Transverse colon (tissue), 4 donors: ENCODE measurements at places on chromosomes 7 and 10.

DNA sequence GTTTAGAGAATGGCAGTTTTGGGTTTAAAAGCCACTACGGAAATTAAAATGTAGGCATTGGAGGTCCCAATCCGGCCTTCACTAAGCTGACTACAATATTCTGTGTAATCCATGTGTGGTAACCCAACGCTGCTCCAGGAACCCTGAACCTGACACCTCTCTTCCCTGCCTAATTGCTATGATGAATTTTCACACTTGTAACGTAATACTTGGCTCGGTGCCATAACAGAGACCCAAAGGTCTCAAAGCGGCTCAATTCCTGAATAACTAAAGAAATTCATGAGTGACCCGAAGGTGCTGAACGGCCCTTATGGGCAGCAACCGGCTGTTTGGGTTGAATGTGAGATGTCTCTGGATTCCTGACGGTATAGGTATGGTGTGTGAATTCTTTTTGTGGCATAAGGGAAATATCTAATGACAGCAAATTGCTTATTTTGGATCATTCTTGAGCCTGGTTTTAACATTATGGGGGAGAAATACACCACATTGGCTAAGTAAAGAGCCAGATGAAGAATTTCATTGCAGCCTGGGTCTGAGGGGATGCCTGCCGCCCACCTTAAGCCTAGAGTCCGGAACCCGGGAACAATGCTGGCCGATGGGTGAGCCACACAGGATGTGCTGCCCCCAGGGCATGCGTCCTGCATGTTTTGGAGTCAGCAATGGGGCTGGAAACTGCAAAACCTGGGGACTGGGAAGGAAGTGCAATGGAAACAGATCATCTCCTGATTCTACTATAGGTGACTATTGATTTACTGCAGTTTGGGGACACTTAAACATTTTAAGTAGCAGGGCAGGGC lies 69.7 kb upstream of the FZD8 start:
- no peak for DNase-seq

GRCh38 chr10:119025776-119026175 lies 3.7 kb upstream of the NANOS1 start:
- DNase-seq: no peak

DNA sequence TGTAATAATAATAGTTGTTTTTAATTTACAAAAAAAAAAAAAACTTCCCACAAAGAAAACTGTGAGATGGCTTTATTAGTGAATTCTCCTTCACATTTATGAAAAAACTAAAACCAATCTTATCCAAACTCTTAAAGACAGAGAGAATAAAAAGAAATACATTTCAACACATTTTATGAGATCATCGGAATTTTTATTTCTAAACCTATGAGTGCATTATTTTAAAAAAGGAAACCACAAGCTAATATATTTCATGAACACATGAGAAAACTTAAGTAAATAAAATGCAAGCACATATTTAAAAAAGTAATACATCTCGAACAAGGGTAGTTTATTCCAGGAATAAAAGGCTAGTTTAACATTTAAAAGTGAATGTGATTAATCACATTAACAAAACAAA lies 31.5 kb downstream of the C7orf25 start:
- no peak for DNase-seq

DNA sequence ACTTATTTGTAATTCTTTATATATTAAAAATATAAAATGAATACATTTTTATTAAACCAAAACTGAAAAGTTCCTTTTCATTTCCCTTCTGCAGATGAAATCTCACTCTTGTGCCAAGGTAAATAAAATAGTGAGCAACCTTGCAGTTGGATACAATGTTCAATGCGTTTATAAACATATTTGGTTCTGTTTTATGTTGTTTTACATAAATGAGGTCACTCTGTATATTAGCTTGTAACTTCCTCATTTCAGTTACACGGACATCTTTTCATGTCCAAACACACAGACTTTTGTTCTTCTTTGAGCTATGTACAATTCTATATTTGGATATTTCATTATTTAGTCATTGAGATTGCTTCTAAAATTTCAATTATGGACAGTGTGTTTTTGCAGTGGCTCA lies 107.7 kb downstream of the BBS9 start:
- no peak for DNase-seq

DNA sequence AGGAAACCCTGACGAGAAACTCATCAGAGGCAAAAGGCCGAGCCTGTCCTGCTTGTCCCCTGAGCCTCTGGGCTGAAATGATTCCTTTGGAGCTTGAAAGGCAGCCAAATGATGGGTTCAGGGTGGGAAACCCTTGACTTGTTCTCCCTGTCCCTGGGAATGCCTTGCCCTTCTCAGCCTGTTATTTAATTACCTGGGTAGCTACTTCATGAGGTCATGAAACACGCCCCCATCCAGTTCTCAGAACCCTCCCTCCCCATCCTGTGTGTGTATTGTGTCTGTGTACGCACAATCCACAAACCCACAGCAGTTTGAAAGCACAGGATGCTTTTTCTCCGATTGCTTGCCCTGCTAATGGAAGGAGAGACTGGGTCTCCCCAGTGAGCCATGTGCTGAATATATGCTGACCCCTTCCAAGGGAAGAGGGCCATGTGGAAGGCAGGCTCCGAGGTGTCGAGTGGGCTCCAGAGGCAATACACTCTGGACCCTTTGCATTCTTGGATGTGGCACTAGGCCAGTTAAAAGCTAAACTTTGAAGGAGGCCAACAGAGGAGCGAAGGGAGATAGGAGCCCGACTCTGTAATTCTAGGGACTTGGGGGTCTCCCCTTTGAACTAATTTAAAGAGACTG lies 10.6 kb downstream of the DUSP5 start:
- no peak for DNase-seq

GRCh38 chr7:81268551-81268950 lies 349.7 kb upstream of the SEMA3C start:
- no peak for DNase-seq

GRCh38 chr7:130925136-130925794 lies 191.3 kb upstream of the KLF14 start:
- no peak for DNase-seq

DNA sequence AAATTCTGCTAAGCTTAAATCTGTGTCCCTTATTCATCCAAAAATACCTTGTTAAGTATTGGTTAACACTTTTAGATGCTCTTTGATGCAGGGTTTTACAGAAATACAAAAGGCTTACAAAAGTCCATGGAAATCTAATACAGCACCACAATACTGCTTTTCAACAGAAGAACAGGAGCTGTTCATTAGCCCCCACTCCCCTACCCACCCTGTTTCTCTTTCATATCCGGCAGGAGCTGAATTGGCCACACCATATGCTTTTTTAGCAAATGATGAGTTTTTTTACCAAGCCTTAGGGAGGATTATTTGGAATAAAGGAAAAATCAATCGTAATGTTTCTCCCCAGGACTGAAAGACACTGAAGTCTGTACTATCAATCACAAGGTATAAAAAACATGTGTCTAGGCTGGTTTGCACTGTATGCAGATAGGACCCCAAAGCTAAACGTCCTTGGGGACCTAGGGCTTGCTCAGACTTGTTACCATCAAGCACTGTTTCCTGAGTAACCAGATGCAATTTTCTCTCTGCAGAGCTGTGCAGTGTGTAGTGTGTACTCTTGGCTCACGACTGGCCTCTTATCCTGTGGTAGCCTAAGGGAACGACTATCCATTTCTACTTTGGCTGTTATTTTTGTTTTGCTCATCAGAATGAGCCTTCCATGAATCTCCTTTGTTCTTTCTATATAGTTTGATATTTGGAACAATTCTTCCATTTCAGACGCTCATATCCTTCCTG lies 143.3 kb upstream of the LRGUK start:
- no peak for DNase-seq

- no peak for DNase-seq
Measured at GRCh38 chr7:29275493-29275892, 80.9 kb downstream of the CHN2 start.

GRCh38 chr7:96329241-96329640 lies 7.3 kb upstream of the SLC25A13 start:
- no peak for DNase-seq

DNA sequence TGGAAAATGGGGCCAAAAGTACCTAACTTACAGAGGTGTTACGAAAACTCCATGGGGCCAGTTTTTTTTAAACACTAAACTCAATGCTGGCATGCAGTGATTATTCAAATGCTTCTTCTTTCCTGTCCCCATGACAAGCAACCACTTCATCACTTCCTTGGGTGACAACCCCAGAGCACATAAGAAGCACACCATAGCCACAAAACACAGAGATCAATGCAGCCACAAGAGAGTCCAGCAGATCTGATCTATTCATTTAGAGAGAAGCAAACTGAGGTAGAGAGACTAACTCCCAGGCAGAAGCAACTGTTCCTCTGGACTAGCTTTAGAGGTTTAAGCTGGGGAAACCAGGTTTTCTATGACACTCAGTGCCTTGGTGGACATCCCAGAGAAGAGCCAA lies 180.0 kb downstream of the GRID1 start:
- no peak for DNase-seq

DNA sequence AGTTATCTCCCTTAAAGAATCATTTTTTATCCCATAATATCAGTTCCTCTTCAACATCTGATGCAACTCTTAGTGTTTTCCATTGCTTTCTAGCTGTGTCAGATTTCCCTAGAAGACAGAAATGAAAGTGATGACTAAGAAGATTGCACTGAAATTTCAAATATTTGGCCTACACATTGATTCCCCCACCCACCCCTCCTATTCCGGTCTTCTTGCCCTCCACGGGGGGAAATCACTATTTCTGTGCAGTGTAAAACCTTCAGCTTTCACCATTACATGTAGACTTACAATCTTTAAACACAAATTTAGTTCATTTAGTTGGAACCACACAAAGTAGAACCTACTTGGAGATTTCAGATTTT lies 63.7 kb upstream of the IL6 start:
- no peak for DNase-seq

DNA sequence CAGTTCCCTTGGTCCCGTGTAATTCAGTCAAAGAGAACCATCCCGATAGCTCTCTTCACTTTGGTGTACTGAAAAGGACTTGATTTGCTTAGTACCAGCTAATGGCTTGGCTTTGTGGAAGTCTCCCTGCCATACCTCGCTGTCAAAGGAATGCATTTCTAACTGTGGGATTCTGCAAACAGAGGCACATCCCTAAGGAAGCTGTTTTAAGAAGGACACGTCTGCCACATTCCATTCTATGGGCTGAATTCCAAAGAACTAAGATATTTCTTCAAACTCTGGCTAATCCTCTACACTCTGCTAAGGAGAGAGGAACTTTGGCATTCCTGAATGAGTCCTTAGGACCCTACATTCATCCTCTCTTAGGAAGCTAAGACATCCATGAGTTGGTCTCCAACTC lies 327.9 kb downstream of the SFMBT2 start:
- DNase-seq: no peak

- no peak for DNase-seq
Measured at GRCh38 chr10:56181607-56182006, 179.5 kb downstream of the ZWINT start.

DNA sequence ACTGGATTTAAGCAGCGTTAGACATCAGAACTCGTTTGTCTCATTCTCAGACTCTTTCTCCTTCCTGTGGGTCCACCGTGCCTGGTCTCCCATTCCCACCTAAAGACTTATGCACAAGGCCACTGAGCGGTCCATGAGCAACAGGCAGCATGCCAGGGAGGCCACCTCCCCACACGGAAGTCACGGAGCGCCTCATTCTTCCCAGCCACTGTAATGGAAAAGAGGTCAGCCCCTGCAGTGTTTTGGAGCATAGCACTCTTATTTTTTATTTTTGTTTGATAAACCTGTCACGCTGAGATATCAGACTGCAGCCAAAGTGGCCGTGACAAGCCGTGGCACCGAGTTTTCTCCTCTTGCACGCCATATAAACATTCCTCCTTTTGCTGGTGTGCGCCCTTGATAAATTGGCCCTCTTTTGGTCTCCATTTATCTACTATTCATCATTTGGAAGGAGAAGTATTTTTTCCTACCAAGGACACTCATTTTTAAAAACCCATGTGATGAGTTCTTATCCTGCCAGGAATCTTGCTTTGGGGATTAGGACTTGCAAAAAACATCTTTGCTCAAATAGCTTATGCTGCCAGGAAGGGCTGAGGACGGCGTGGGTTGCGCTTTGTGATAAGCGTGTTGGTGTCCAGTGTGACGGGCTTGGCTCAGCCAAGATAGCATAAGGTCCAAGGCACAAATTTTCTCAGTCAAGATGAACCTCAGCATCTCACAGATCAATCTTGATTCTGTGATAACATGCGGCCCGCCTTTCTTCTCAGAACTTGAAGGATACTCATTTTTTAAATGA lies 206.0 kb downstream of the CCDC3 start:
- DNase-seq: no peak

DNA sequence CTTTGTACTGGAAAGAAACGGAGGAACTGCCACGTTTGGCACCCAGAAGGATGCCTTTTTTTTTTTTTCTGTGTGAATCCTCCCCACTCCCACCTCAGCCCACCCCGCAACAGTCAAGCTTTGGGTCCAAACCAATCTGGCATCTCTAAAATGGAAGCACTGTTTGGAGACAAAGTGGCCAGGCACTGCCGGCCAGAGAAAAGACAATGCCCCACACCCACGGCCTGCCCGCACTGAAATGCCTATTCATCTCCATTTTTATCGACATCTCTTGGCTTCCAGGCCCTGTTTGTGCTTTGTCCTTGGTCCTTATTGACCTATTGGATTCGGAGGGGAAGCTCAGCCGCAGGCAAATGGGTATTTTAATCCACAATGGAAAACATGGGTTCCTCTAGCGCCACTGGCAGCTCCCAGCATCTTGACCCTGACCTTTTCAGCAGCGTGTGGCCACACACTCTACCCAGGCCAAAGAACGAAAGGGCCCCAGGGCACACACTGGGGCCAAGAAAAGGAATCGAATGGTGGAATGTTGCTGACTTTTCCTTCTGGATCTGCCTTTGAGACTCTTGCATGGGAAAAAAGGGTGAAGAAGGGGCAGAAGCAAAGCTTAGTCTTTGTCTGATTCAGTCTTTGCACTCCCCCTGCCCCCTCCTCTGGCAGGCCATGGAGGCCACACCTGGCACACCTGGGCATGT lies 162.6 kb upstream of the CDCA7L start:
- no peak for DNase-seq

DNA sequence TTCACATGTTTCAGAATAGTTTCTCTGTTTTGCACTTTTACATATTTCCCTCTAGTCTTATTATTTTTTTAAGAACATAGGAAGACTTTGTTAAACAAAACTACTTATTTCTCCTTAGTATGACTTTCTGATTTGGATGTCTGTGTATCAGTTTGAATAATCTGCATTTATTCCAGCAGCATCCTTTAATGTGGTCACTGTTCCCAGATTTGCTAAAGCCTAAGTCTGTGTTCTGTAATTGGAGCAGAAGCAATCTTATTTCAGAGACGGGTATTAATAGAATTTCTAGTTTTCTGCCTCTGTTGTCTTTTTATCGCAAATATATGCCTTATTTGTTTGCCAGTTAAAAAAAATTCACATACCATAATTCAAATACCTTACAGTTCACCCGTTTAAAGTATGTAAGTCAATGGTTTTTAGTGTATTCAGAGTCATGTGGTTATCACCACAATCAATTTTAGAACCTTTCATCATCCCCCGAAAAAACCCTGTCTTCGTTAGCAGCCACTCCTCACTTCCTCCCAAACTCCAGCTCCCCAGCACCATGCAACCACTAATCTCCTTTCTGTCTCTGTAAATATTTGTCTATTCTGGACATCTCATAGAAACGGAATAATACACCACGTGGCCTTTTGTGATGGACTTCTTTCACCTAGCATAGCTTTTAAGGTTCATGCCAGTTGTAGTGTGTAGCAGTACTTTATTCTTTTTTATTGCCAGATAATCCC lies 58.7 kb downstream of the INPP5F start:
- no peak for DNase-seq

- peak; percentile 68 for DNase-seq
Measured at GRCh38 chr7:85041605-85042216, 145.1 kb downstream of the SEMA3D start.

GRCh38 chr7:159019111-159019510 lies 125.6 kb downstream of the VIPR2 start:
- no peak for DNase-seq
